ENCODE measurements at places on chromosomes 13 and 19.

GRCh38 chr13:79775830-79776229, 294.9 kb downstream of the NDFIP2 start:
- no peak for DNase-seq

DNA sequence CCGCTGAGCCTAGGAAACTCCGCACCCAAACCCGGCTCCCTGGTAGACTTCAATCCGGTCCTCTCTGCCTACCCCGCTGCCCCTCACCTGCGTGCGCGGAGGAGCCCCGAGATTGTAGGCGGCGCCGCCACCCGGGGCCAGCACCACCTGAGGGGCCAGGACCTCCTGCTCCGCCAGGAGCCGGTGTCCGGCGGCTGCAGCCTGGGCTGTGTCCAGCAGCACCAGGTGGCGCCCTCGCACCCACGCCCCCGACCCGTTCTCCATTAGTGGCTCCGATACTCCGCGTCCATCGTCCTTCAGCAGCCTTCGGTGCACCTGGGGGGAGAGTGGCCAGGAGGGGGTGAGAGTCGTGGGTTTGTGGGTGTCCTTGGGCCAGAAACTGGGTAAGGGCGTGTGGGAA, 18.5 kb downstream of the MAN2B1 start:
- DNase-seq = no peak

DNA sequence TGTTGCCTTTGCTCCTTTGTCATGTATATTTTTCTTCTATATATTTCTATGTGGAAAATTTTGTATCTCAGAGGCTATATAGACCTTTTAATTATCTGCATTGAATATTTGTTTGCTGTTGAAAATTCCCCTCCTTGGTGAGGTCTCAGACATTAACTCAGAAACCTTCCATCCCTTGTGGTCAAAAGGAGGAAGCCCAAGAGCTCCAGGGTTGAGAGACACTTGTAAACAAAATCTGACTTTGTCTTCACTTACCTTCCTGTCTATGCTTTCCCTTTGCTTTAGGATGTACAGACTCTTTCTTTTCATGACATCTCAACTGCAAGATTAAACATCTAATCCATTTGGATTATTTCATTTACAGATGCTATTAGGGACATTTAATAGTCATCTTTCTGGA, 157.5 kb downstream of the PCDH20 start:
- DNase-seq = no peak

DNA sequence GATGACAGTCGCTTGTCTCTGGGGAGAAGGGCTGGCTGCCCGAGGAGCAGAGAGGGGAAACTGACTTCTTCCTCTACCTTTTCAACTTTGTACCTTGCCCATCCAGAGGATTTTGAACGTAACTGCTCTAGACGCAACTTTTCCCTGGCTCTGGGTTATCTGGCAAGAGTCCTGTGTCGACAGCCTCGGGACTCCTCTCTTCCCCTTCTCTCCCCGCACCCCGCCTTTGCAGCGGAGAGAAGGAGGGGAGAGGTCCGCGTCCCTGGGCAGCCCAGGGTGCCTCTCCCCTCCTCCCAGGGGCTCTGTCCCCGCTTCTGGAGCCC, 574 bp downstream of the SH3GL1 start:
- DNase-seq = peak; percentile 20

- DNase-seq = no peak
Observed at GRCh38 chr19:13964776-13965175, 12.5 kb downstream of the DCAF15 start.

DNA sequence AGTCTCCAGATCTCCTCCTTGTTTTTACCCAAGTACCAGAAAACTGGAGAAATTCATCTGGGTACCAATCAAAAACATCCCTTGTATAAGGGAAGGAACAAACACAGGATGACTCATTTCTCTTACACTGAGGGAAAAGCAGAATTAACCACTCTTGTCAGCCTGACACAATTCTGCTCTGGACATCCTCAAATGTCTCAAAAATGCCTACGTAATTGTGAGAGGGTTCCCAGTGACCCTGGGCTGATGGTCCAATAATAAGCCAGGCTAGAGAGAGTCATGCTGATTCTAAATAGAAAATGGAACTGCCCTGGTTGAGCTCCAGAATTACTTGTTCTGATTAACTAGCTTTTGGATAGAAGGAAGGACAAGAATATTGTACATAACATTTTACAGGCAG, 14.5 kb downstream of the ZNF708 start:
- no peak for DNase-seq

DNA sequence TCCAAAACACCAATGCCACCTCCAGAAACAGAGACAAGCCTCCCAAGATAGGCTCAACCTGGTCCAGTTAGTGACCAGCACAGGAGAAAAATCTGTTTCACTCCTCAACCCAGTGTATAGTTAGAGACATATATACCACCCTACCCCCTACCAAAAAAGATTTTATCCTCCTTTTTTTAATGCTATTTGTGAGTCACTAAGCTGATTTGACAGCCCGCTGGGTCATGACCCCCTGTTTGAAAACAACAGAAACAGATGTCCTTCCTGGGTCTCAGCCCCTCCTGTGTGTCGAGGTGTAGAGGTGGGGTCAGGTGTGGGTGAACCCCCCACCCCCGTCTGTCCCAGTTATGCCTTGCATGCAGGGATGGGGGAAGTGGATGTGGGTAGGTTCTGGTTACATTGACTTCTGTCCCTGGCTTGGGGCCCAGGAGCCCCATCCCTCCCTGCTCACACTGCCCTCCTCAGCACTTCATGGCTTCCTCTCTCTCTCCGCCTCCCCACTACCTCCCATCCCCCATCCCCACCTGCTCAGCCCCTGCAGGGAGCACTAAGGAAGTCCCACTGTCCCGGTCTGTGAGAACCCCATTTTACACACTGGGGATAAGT, 14.0 kb upstream of the TOMM40 start:
- DNase-seq = no peak

DNA sequence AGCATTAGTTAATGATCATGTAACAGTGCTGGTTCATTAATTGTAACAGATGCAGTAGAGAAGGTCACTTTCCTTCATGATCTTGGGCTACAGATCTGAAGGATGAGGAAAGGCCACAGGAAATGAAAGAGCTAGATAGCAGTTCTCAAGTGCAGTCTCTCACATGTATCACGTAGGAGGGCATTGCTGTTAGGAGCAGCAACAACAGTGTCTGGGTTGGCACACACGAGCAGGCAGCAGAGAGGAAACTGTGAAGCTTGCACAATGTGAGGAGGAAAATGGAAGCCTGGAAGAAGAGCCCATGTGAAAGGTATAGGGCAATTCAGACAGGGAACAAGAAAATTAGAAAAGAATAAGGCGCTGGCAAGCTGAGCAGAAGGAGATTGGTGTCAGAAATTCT, 1741.5 kb downstream of the PCDH9 start:
- DNase-seq = no peak

DNA sequence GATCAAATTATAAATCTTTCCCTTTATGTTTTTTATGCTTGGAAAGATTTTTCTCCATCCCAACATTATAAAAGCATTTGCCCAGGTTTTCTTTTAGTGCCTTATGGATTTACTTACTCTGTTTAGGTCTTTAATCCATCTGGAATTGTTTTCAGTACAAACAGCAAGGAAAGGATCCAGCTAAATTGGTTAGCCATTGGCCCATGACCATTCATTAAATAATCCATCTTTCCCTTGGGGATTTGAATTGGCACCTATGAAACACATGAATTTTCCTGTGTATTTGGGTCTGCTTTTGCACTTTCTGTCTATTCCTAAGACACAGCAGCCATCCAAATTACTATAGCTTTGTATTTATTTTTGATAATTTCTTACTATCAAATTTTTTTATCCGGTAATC, 28.8 kb upstream of the SHKBP1 start:
- DNase-seq = no peak

GRCh38 chr19:17332677-17333581, 1.7 kb downstream of the ANO8 start:
- peak; percentile 45 for DNase-seq

All from stimulated activated CD4-positive, alpha-beta T cell treated with anti-CD3 and anti-CD28 coated beads, Interleukin-4, amount 100 ng/mL, for 24 hours (primary cell).